Natural killer cell (primary cell): ENCODE measurements at places on chromosomes 7 and 10. TPM values are rescaled to one million over a fixed set of nuclear protein-coding genes. Genes with fewer than 3 reads are reported as not detected.

Gene SLC26A3
- total RNA-seq, result not detected

Gene NDUFB2
- 177 TPM for total RNA-seq

Gene TMEM196
- not detected for total RNA-seq

Gene RPEL1
- total RNA-seq, result not detected

Gene UMAD1
- 12.3 TPM for total RNA-seq

Gene SYT15B
- total RNA-seq, result 0.43 TPM

Gene SPACDR
- total RNA-seq, result 3.9 TPM

Gene PLXDC2
- total RNA-seq, result 21.6 TPM

Gene PPRC1
- total RNA-seq, result 29.1 TPM

Gene RNLS
- total RNA-seq, result 4.0 TPM

Gene SEMA3D
- not detected for total RNA-seq

Gene EFCAB10
- total RNA-seq, result 1.9 TPM

Gene AKR1C3
- 77.5 TPM for total RNA-seq

Gene CHST15
- total RNA-seq, result 1.9 TPM
